Activated T-cell treated with anti-CD3 and anti-CD28 coated beads, Interleukin-2, amount 50 U/mL, for 48 hours (primary cell): ENCODE measurements at places on chromosomes 7 and 10.

DNA sequence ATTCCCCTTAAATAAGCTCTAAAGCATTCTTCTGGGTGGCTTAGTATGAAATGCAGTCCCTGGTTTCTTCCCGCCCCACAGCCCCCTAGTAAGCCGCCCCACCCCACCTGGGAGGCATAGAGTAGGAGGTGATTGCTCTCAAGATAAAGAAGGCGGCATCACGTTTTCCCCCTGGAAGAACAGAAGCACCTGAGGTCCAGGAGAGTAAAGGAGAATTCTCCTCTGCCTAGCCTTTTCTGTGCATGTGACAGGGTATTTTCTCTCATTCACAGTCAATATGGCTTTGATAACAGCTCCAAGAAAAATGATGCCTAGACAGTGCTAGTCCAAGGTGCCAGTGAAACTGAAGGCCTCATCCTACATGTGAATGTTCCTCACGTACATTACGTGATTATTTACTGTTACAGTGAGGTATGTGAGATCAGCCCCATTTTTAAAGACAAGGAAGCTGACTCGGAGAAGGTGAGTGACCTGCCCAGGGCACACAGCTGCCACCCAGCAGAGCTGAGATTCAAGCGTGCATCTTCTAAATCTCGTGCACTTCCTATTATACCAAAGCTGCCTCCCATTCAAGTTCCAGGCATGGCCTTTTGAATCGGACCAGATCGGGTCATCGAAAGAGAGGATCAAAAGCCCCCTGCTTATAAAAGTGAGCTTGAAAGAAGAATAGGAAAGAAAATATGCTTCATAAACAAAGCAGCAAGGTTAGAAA is 59.4 kb downstream of the FAM171A1 start:
- DNase-seq = no peak

- DNase-seq = no peak
Observed at GRCh38 chr10:21811245-21811585, 192.3 kb downstream of the DNAJC1 start.

- DNase-seq = no peak
Observed at GRCh38 chr7:116999311-116999710, 46.0 kb downstream of the ST7 start.

GRCh38 chr7:80816806-80817205 is 102.0 kb downstream of the SEMA3C start:
- no peak for DNase-seq

DNA sequence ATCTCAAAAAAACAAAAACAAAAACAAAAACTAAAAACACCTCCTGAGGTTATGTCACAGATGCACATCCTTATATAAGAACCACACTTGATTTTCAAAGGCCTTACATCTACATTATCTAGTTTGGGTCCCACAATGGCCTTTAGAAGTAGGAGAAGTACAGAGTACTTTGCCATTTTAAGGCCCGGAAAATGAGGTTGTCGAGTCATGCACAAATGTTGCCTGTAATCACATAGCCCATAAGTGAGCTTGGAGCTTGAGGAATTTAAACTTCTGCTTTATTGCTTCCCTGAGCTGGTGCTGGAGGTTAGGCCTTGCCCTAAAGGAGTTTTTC is 9.7 kb upstream of the MKRN1 start:
- no peak for DNase-seq

GRCh38 chr7:691361-692045 is 35.0 kb upstream of the DNAAF5 start:
- no peak for DNase-seq

- no peak for DNase-seq
Observed at GRCh38 chr7:159032753-159033472, 111.8 kb downstream of the VIPR2 start.

DNA sequence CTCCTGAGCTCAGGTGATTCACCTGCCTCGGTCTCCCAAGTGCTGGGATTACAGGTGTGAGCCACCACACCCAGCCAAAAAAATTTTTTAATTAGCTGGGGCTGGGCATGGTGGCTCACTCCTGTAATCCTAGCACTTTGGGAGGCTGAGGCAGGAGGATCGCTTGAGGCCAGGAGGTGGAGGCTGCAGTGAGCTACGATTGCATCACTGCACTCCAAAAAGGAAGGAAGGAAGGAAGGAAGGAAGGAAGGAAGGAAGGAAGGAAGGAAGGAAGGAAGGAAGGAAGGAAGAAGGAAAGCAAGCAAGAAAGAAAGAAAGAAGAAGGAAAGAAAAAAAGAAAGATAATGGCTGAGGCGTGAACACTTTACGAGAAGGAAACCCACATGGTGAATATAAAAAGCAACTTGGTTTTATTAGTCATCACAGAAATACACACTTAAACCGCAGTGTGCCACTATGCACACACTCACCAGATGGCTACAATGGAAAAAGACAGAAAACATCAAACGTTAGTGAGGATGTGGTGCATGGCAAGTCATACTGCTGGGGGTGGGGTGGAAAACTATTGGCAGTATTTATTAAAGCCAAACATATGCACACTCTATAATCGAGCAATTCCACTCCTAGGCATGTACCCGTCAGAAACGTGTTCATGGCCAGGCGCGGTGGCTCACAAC is 4.4 kb upstream of the CCL26 start:
- DNase-seq = peak; percentile 70

GRCh38 chr7:54663186-54663585 is 95.8 kb downstream of the SEC61G start:
- no peak for DNase-seq

DNA sequence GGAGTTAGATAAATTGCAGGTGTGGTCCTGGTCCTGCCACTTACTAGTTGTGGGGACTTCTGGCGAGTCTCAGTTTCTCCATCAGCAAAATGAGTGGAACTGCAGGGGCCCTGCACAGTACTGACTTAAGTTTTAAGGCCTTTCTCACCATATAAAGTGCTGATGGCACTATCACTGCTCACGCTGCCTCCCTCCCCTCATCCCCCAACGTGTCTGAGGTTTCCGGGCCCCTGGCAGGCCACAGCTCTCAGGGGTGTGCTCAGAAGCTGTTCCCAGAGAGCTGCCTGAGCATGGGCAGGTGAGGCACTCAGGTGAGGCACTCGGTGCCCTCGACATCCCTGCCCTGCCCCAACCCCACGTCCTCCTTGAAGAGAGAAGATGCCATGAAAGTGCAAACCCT is 74.2 kb downstream of the VOPP1 start:
- no peak for DNase-seq

DNA sequence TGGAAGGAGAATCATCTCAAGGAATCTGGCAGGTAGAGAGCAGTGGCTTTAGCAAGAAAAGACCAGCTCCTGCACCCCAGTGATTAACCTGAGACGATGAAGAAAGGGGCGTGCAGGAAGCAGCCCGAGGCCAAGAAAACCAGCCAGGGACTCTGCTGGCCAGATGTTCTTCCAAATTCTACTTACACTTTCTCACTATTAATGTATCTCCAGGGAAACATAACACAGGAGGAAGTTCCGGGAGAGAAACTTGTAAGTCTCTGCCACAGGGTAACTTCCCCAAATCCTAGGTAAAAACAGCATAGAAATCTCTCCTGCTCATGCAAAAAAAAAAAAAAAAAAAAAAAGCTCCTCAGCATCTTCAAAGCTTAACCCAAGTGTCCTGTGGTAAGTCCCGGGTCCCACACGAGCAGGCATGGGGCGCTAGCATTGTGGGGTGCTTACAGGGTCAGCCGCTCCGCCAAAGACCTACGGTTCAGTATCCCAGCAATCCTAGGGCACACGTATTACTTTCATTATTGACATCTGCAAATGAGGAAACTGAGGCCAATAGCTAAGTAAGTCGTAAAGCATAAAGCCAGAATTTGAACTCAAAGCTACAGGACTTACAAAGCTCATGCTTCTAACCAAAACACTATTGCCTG is 97.2 kb upstream of the GNA12 start:
- DNase-seq = no peak

DNA sequence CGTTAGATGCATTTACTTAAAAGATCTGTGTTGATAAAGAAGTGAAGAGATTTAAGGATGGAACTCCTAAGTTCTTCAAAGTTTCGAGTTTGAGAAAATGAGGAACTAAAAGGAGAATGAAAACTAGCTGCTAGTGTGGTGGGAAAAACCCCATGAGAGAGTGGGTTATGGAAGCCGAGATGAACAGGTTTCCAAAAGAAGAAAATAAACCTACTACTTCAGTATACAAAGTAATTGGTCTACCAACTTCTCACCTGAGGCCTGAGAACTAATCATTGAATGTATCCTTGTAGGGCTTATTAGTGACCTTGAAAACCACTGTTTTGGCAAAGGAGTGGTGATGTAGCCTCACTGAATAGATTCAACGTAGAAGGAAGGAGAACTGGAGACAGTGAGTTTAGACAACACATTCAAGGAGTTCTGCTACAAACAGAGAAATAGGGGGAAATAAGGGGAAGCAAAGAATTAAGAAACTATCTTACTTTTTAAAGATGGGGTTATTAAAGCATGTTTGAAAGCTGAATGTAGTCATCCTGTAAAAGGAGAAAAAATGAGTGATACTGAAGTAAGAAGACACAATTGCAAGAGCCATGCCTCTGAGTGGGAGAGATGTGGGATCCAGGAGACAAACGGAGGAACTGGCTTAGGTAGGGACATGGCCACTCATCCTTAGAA is 50.8 kb downstream of the CH25H start:
- no peak for DNase-seq

- no peak for DNase-seq
Observed at GRCh38 chr7:128879939-128880746, 17.5 kb downstream of the ATP6V1F start.

- DNase-seq = no peak
Observed at GRCh38 chr7:51601461-51601860, 284.9 kb upstream of the COBL start.

DNA sequence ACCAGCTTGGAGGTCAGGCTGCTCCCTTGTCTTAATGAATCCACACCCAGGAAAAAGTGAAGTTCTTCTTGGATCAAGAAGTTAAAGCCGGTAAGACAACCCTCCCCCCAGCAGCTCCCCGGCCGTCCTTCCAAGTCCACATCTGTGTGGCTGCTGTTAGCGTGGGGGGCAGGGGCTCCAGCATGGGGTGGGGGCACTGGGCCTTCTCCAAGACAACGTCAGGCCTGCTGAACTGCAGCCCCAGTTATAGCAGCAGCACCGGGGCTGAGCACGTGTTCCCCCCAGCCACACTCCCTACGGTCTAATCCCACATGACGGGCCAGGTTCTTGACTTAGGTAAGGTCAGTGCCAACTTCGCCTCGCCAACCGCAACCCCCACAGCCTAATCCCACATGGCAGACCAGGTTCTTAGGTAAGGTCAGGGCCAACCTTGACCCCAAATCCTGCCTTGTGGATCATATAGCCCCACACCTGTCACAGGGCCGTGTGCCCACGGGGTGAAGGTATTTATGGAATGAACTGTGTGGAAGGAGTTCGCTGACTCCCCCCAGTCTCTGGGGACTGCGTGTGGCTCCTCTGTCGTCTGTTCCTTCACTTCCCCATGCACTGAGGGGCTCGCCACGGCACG is 30.4 kb upstream of the EN2 start:
- no peak for DNase-seq

- DNase-seq = no peak
Observed at GRCh38 chr10:122786269-122786668, 59.4 kb downstream of the CUZD1 start.

DNA sequence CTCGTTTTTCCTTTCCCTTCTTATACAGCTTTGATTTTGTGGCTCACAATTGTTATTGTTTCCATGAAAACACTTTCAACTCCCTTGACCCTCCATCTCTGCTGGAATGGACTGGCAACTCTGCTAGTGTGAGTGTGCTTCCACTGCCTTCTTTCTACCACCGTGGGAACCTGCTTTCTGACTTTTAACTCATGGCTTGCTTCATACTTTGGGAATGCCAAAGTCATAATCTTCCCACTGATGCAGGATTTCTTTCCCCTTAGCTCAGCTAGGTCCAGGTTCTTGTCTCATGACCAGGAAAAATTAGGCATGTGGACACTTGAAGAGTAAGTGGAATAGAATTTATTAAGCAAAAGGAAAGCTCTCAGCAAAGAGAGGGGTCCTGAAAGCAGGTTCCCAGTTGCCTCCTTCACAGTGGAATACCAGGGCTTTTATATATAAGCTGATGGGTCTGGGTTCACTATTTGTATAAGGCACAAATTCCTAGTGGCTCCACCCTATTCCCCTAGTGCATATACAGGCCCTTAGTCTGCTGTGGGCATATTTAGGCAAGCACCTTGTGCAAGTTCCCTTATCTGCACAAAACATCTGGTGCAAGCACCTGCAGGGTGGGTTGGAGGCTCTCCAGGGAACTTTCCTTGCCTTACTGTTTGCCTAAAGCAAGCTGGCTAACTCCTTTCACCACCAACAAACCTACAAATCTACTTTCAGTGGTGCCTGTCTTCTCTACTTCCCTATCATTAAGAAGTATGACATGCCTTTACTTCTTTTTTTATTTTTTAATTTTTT is 119.5 kb downstream of the CFAP58 start:
- no peak for DNase-seq

DNA sequence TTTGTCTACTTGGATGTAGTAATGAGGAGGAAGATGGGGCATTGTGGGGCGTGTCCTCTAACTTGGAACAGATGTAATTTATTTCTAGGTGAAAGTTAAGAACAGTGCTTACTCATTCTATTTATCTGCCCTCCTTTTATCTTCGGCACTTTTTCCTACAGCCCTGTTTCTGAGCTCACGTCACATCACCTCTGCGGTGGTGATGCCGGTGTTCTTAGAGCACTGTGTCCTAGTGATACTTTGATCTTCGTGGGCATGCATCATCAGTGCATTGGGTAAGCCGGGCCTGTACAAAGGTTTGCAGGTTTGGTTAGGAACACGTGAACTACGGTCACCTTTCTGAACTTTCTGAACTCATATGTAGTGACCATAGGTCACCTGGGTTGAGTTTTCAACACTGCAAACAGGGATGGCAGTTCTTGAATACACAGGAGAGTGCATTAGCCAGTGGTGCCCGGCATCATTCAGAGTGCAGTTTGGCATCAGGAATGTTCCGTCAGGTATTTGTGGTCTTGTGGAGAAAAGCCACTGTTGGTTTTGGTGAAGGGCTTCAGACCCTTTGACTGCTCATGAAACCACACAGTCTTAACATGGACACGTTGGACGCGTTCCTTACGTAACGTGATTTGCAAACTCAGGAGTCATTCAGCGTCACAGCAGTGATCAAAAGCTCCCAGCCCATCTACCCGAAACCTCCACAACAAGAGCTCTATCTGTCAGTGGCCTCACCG is 5.6 kb downstream of the POR start:
- DNase-seq = peak; percentile 59

DNA sequence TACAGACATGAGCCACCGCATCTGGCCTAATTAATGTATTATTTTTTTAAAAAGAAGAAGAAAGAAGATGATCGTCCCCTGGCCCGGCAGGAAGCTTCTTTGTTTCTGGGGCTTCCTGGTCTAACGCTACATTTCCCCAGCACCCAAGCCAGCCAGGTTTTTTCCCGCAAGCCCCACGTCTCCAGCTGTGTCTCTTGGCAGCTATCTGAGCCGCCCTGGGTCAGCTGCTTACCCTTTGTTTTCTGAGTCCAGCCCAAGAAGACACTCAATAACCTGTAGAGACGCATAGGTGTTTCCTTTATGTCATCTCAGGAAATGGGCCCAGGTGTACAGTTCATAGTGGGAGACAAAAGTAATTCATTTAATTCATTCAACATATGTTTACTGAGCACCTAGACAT is 110.2 kb downstream of the MTPAP start:
- no peak for DNase-seq
